ENCODE measurements at places on chromosomes 4 and X.

- DNase-seq: no peak
Measured at GRCh38 chrX:38116706-38117105, 104.0 kb downstream of the SRPX start.

DNA sequence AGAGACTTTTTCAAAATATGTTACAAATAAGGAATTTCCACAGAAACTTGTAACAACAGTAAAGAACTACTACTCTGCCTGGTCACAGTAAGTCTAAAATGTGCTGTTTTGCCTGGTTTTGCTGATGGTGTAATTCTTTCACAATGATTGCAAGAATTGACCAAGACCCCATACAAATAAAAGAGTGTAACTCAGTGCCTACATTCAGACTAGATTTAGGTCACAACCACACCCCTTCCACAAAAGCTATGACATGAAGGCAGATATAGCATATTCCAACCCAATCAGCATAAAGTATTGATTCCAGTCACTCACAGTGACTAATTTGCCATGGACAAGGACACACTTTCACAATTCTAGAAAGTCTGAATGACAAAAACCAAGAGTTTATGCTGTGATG, 53.7 kb upstream of the TMPRSS11F start:
- DNase-seq: no peak

DNA sequence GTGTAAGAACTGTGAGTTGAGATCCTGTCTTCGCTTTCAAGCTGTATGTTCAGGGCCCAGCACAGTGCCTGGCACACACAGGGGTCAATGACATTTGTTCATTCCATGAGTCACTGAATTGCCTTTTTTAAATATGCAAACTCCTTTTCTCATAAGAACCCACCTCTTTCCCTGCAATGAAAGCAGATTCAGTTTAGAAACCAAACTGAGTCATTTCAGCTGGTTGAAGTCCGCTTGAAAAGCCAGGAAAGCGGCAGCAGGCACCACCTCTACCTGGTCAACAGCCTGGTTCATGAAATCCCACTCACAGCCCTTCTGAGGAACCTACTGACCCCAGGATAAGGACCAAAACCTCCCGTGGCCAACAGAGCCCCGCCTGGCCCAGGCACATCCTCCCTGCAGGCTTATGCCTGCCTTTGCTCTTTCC, 4.5 kb upstream of the C1QTNF7 start:
- no peak for DNase-seq

- DNase-seq: no peak
Measured at GRCh38 chrX:48791063-48791820, 4.9 kb downstream of the GATA1 start.

DNA sequence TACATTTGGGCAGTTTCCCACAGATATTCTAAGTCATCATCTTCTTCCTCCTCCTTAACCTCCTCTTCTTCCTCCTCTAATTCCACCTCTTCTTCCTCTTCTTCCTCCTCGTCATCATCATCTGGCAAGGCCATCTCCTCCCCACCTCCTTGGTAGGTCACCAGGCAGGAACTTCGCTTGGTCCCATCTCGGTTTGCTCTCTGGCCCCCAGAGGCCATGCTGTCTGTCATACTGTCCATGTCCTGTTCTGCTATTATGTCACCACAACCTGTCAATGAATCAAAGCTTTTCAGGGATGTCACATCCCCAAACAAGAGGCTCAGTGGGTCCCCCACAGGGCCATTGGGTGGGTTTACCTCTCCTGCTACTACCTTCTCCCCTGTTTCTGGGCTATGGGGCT, 13.5 kb downstream of the AMER1 start:
- DNase-seq: no peak

DNA sequence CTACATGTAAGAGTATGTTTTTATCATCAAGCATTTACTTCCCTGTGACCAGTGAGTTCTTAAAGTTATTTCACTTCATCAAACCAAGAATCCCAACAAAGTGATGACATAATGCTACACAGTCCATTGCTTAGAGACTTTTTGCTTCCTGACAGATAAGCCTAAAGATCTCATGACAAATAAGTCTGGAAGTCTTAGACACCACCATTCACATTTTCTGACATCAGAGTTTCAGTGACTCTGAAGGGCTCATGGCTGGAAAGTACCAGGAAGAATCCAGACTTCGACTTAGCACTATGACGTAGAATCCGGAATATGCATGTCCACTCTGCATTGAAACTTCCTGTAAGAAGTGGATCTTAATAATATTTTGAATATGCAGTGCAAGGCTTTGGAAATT, 53.7 kb downstream of the CLDN22 start:
- DNase-seq: no peak

- DNase-seq: no peak
Measured at GRCh38 chrX:155022585-155022984, at the start of gene F8. Gene F8 (minus strand): TSS chrX:155022723. CDS start chrX:155022552, 171 bp downstream.

- no peak for DNase-seq
Measured at GRCh38 chrX:22628275-22628674, 355.6 kb downstream of the CBLL2 start.

DNA sequence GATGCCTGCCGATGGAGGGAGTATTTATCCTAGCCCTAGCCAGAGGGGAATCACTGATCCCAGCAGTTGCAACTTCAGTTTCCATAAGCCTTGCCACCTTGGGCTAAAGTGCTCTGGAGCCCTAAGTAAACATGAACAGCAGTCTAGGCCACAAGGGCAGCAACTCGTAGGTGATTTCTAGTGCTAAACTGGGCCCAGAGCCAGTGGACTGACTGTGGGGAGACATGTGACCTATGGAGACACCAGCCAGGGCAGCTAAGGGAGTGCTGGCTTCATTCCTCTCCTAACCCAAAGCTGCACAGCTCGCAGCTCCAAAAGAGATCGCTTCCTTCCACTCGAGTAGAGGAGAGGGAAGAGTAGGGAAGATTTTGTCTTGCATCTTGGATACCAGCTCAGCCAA, 120.8 kb upstream of the MAGEA10 start:
- no peak for DNase-seq

GRCh38 chr4:11611868-11612267, 183.2 kb upstream of the HS3ST1 start:
- DNase-seq: no peak

- no peak for DNase-seq
Measured at GRCh38 chr4:177566691-177567090, 124.5 kb upstream of the AGA start.

GRCh38 chr4:48564151-48564550, 74.1 kb downstream of the ZAR1 start:
- no peak for DNase-seq

DNA sequence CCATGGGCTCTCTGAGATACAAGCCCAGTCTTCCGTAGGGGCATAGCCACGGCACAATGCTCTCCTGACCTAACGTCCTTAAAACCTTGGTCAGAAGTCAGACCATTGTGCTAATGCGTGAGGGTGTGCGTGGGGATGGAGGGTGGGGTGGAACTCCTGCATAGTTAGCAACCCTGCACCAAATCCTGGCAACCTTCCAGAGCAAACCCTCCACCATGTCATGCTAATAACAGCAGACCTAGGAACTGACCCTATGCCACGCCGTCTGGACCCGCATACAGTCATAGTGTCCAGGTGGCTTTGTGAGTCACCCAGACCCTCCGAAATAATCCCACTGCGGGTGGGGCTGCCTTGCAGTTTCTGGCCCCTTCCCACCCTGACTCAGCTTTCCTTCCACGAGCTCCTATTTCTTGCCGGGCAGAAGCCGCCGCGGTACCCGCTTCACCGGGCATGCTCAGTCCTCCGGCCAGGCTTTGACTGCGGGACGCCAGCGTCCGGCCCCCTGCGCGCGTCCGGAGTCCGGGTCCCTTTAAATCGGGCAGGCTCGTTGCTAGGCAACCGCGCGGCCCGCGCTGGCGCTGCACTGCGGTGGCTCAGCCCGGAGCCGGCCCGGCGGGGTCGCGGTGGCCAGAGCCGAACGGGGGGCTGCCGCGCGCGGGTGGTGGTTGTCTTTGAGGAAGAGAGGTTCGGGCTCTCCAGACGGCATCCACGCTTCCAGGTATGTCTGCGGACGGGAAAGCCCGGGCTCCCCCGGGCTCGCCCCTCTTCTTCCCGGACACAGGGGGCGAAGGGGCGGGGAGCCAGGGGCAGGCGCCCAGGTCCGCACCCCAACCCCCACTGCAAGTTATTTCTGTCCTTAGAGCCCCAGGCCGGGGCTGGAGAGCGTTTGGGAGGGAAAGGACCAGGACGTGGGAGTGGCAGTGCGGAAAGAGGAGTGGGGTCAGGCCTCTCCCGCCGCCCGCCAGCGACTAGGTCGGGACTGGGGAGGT, at the start of gene CCDC160:
Gene CCDC160 (plus strand): TSS at position 557 of the 989 bp plus-strand sequence. CDS start 7,619 bp downstream, outside the sequence.
- no peak for DNase-seq

DNA sequence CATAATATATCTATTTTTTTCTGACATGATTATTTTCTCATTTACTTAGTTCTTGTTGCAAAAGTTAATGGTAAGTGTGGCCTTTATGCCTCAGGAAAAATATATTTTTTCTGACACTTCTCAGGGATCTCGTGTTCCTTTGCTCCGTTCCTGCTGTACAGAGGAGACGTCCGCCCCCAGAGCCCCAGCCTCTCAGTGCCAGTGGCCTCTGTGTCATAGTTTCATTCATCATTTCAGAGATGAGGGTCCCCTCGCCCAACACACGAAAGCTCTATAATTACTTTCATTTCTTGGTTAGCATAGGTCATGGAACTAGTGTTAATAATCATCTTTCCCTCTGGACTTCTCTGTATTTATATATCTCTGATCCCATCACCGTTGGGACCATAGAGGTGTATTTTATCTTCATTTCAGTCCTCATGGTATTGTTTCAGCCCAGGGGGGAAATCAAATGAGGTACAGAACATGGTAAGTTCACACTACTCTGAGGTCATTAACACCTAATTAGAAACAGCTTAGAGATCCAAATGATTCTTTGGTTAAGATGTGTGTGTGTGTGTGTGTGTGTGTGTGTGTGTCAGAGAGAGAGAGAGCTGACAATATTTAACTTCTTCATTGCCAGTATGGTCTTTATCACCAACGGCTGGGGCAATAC, 631.1 kb upstream of the TENM3 start:
- no peak for DNase-seq

- no peak for DNase-seq
Measured at GRCh38 chrX:46582325-46582724, 8.8 kb downstream of the CHST7 start.

DNA sequence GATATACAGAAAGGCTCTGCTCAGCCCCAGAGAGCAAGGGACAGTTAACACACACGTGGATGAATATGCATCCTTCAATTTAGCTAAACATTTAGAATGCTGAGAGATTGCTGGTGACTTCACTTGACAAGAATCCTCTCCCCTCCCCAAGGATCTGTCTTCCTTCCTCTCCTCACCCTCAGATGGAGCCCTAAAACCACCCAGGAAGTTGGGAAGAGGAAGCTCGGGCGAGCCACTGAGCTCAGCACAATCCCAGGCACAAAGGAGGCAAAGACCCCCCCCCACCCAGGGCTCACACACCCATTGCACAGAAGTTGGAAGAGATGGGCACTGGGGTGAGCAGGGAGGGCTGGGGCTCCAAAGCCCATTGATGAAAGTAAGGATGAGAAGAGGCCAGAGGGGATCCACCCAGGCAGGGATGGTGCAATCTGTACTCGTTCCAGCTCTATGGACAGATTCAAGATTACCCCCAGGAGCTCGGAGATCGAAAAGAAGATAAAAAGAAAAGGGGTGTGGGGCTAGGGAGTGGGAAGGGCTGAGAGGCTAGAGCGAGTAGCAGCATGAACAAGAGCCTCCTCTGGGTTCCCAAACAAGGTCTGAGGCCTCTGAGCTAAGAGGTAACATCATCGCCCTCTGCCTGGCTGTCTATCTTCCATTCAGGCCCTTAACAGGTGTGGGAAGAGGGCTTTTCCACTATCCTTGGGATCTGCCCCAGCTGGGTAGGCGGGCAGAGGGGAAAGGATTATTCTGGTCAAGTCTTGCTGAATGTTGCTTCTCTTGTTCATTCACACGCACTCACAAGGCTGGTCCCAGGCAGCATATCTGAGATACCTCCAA, 1.2 kb downstream of the TFE3 start:
- no peak for DNase-seq

- DNase-seq: peak; percentile 29
Measured at GRCh38 chrX:16892504-16893362, 22.6 kb upstream of the RBBP7 start.

- DNase-seq: no peak
Measured at GRCh38 chrX:7223271-7223670, 75.3 kb upstream of the PUDP start.

DNA sequence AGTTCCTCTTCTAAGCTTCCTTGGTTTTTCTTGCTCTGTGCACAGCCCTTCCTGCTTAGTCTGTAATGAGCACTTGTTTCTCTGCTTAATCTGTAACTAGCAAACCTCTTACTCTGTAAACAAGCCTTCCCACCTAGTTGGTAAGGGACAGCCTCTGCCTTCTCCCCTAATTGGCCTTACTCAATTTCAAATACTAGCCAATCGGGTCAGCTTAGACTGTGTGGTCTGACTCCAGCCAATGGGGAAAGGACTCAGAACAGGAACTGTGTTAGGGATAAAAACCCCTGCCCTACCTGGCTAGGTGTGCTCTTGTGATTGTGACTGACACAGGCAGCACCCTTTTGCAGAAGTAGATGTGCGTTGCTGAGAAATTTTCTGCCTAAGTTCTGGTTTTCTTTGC, 136.5 kb upstream of the AADAT start:
- DNase-seq: no peak

- DNase-seq: no peak
Measured at GRCh38 chr4:75831856-75832405, 70.3 kb downstream of the PPEF2 start.

DNA sequence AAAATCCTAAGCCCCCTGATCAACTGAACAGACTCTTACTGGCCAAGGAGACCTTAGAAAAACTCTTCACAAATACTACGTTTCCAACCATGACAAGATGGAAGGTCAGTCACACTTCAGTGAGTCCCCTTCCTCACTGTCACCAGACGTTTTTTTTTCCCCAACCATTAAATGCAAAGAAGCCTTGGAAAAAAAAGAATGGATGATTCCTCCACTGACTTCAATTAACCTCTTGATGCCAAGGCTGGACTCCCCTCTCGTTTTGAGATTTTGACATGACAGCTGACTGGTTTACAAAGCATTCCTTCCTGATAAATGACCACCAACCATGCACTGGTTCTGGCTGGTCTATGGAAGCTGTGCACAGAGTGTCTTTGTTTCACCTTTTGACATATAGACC, 73.2 kb downstream of the SLC34A2 start:
- no peak for DNase-seq

GRCh38 chr4:122393276-122393675, 14.5 kb downstream of the ADAD1 start:
- no peak for DNase-seq

DNA sequence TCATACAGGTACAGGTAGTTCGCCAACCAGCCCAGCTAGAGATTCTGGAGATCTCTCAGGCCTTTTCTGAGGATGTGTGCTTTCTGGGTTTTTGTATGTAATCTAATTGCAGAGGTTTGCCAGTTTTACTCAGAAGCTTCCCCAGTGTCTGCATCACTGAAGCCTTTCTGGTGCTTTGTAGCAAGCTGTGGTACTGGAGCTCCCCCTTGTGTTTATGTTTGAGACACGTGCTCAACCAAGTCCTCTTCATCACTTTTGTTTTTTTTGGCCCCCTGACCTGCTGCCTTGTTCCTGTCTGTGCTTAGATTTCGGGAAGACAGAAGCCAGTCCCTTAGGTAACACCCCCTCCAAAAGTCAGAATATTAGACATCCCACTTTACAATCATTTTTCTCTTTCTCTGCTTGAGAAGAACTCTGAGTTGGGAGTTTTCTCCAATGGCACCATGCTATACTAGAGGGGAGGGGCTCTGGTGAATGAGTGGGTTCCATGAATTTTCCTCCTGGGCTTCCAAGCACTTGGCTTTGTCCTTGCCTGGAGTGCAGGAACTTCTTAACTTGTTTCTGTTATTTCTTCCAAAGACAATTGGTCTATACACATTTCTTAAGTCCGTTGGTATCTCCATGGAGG, 128.4 kb upstream of the TBC1D9 start:
- DNase-seq: no peak

- DNase-seq: no peak
Measured at GRCh38 chrX:130395341-130395740, 6.4 kb upstream of the RBMX2 start.
